ENCODE measurements at places on chromosomes 13 and 19. TPM values are rescaled to one million over a fixed set of nuclear protein-coding genes. Genes with fewer than 3 reads are reported as not detected.

DNA sequence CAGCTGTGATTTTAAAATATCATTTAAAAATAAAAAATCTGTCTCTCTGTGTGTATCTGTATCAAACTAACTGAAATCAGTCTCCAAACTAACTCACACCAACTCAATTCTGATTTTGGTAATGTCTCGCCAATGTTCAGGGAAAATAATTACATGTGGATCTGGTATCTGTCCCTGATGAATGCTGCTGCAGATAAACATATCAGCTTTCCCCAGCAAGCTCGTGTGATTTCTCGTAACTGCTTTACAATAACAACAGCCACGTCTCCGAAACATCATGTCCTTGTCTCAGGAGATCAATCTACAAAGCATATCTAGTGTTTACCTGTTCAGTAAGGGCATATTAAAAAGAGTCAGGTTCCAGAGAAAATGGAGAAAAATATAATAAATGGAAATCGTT lies 129.0 kb downstream of the IRS2 start:
- H3K36me3 ChIP-seq: no peaks in the 10 kb centered on the region
- no peaks in the 10 kb centered on the region for H3K27me3 ChIP-seq
- DNase-seq: no peak
- no peaks in the 10 kb centered on the region for H3K4me1 ChIP-seq

DNA sequence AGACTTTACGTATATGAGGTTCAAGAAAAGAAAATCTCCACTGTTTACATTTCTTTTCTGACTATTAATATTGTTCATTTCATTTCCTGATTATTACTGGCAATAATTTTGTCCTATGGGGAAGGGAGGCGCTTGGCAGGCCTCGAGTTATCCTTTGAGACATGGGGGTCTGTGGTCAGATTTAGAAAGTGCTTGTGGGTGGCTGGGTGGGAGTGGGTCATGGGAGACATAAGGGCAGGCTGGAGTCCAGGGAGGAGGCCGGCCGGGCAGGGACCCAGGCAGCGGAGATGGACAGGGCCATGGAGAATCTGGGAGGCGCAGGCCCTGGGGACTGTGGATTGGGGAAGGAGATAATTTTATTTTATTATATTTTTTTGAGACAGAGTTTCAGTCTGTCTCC lies 40.1 kb downstream of the LTBP4 start:
- no peaks in the 10 kb centered on the region for H3K36me3 ChIP-seq
- H3K27me3 ChIP-seq: no peaks in the 10 kb centered on the region
- no peak for DNase-seq
- peaks cover 21% of the 10 kb centered on the region for H3K4me1 ChIP-seq
- H3K4me3 ChIP-seq: no peak overlapping the region
- H3K27ac ChIP-seq: peak overlapping the region; percentile 56

LYPD3 gene
- total RNA-seq: 0.22 TPM

- H3K36me3 ChIP-seq: no peaks in the 10 kb centered on the region
- H3K27me3 ChIP-seq: peaks cover 5% of the 10 kb centered on the region
- no peak overlapping the region for H3K27ac ChIP-seq
- no peak for DNase-seq
- H3K4me3 ChIP-seq: no peak overlapping the region
These were observed 565 bp downstream of the KLK10 start for GRCh38 chr19:51018745-51019543.

GRCh38 chr19:18776736-18777135 lies 14.4 kb downstream of the COMP start:
- peaks cover 6% of the 10 kb centered on the region for H3K27me3 ChIP-seq
- H3K36me3 ChIP-seq: no peaks in the 10 kb centered on the region
- H3K4me3 ChIP-seq: no peak overlapping the region
- no peak overlapping the region for H3K27ac ChIP-seq

DNA sequence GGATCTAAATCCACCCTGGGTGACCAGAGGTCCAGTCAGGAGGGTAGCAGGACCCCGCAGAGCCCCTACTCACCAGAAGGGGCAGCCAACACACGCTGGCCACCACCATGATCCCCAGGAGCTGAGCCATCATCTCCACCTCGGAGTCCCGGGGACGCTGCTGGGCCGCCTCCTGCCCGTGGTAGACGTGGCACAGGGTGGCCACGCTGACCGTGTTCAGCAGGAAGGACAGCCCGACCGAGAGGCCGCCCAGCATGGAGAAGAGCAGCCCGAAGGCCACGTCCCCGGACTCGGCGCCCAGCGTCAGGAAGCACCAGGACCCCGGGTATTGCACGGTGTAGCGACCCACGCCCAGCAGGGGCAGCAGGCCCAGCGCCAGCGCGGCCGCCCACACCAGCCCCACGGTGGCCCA lies 6.9 kb downstream of the TBXA2R start:
- H3K27me3 ChIP-seq: no peaks in the 10 kb centered on the region
- H3K4me1 ChIP-seq: no peaks in the 10 kb centered on the region
- no peak overlapping the region for H3K27ac ChIP-seq
- H3K36me3 ChIP-seq: no peaks in the 10 kb centered on the region

MUC16 gene
- total RNA-seq: not detected

DNA sequence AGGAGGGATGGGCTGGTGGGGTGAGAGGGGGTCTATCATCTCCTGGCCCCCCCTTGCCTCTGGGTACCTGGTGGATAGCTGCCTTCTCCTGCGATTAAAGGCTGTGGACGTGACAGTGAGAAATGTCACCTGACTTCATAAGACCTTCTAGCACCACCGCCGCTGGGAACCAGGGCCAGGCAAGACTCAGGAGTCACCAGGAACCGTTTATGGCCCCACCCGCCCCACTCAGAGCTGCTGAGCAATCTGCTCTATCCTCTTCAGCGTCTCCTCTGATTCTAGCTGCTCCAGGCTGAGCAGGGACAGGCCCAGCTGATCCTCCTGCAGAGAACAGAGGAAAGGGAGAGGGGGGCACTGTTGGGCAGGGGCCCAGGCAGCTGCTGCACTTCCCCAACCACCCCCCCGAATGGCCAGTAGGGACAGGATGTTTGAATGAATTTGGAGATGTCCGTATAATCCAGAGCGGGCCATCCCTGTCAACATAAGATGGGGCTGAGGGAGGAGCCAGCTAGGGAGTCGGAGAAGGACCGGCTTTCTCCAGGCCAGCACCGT lies 10.9 kb downstream of the KLC3 start:
- no peaks in the 10 kb centered on the region for H3K27me3 ChIP-seq
- H3K36me3 ChIP-seq: peaks cover 17% of the 10 kb centered on the region
- no peak for DNase-seq
- no peaks in the 10 kb centered on the region for H3K4me1 ChIP-seq
- H3K4me3 ChIP-seq: no peak overlapping the region

ETFB gene
- total RNA-seq: 64.3 TPM

DNA sequence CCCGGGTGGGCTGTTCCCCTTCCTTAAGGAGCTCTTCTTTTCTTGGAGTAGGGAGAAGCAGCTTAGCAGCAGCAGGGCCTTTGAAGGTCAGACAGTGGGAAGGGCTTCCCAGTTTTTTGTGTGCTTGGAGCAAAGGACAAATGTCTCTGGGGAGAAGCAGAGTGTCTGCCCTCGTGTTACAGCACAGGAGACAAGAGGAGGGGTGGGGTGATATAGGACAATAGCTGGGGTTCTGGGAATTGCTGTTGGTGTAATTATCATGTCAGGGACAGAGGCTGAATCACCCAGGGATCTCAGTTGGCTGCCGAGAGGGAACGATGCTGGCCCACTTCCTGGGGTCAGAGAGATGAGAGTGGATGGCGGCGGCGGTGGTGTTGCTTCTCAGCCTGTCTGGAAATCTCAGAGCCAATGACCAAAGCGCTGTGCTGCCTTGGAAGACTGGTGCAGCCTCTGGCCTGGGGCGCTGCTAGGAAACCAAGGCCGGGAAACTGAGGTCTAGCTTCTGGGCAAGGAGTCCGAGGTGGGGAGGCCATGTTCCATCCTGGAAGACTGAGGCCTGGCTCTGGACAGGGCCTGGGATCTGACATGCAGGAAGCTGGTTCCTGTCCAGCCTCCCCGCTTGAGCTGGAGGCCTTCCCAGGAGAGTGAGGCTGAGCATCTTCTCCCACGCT lies 1.2 kb downstream of the INAFM1 start:
- H3K4me3 ChIP-seq: no peak overlapping the region
- peaks cover 27% of the 10 kb centered on the region for H3K4me1 ChIP-seq
- no peaks in the 10 kb centered on the region for H3K27me3 ChIP-seq
- DNase-seq: peak; percentile 63
- no peaks in the 10 kb centered on the region for H3K36me3 ChIP-seq

Measured in astrocyte (in vitro differentiated cells and primary cell).